ENCODE measurements at places on chromosomes 3 and 15. TPM values are rescaled to one million over a fixed set of nuclear protein-coding genes. Genes with fewer than 3 reads are reported as not detected.

- DNase-seq: no peak
Observed at GRCh38 chr3:8540456-8540855, 38.8 kb downstream of the LMCD1 start.

DNA sequence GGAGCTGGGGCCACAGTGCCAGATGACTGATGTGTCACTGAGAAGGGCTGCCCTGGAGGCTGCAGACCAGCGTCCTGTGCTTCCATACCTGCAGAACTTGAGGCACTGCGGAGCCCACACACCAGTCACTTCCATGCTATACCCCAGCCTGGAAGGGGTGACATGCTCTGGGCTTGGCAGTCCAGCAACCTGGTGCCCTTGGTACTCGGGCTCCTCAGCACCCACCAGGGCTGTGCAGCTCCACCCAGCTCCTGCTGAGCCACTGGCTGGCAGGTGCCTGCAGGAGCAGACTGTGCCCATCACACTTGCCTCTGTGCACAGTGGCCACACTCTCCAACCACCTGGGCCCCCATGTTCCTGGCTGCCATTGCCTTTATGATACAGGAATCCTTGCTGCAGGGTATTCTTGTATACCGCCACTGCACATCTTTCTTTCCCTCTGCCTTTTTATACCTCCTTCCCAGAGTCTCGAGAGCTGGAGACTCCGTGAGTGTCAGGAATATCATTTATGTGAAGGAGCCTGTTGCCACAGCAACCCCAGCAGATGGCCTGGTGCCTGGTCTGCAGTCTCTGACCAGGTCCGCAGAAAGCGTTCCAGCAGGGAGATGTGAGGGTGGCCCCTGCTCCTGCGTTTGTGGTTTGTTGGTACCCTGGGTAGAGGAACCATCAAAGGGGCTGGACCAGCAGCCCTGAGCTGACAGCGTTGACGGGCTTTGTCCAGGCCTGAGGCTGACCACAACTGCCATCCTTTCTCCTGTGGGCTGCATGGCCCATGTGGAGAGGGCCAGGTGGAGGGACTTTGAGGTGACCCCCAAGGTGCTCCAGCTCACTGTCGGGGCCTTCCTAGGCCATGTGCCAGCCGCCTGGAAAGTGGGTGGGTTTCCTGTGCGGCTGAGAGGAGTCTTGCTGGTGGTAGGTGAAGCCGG, 93.4 kb upstream of the PLXNA1 start:
- DNase-seq: no peak

GRCh38 chr15:70382009-70382749, 284.5 kb upstream of the TLE3 start:
- no peak for DNase-seq

- DNase-seq: no peak
Observed at GRCh38 chr3:30547716-30548115, 58.7 kb upstream of the TGFBR2 start.

GP5 gene
- total RNA-seq: not detected

IMPG2 gene
- not detected for total RNA-seq

GRCh38 chr15:72953306-72953705, 99.0 kb upstream of the NEO1 start:
- DNase-seq: no peak

IL17RD gene
- total RNA-seq: 0.29 TPM

GRCh38 chr3:171825222-171825828, 15.0 kb upstream of the PLD1 start:
- peak; percentile 89 for DNase-seq

GRCh38 chr3:108554229-108554628, 35.0 kb downstream of the CIP2A start:
- no peak for DNase-seq

- peak; percentile 50 for DNase-seq
Observed at GRCh38 chr3:132253262-132253878, 63.8 kb upstream of the ACP3 start.

DNA sequence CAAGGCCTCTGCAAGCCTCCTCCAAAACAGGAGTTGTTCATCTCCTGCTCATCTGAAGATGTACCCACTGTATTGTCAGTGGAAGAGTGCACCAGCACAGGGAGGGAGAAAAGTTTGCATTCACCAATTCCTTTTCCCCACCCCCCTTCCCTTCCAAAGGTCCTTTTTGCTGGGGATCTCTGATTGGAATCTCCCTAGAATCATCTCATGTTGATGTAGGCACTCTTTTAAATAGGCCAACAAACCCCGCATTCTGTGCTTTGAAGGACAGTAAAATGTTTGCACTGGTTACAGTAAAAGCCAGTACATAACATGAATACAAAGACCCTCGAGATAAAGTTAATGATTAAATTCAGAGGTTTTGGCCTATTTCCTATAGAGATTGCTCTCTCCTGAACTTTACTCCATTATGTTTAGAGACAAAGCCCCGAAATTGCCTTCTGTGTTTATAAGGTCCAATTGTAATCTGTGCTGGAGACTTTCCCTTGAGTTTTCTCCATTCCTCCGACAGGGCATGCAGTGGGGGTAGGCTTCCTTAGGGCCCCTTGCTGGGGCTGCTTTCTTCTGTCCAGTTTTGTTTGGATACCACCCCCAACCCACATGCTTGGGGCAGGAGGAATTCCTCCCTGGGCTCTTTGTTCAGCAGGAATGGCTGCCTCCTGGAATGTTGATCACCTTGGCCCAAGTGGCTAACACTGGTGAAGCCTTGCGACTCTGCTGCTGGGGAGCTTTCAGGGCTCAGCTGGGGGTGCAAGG, 22.5 kb downstream of the TRIM71 start:
- DNase-seq: no peak

VIPR1 gene
- total RNA-seq: 0.35 TPM

CTDSPL2 gene
- total RNA-seq: 49.7 TPM

DNA sequence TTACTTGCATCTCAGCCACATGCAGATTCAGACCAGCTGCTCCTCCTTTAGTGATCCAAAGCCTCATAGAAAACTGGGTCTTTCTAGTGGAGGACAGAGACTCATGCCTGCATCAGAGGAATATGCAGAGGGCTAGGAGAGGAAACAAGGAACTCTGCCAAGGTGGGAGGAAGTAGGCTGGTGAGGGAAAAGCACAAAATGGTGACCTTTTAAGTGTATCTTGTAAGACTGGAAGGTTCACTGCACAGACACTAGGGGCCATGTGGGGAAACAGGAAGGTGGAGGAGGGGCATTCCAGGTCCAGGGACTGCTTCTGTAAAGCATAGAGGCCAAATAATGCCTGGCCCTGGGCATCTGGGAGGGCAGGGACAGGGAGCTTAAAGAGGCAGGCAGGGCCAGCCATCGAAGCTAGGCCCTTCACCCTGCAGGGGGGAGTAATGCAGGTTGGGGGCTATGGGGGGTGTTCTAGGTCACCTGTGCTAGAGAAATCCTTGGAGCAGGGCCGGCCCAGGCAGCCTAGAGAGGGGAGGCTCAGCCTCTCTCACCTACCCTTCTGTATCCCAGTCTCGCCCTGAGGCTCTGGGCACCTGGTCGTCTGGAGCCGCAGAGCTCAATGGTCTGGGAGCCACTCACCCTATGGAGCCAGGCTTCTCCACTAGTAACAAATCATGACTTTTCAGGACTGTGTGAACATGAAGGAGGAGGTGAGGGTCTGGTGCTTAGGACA, 117.7 kb downstream of the DNAJB8 start:
- DNase-seq: no peak

GRCh38 chr3:49020330-49021212, 1.4 kb upstream of the NDUFAF3 start:
- no peak for DNase-seq

DNA sequence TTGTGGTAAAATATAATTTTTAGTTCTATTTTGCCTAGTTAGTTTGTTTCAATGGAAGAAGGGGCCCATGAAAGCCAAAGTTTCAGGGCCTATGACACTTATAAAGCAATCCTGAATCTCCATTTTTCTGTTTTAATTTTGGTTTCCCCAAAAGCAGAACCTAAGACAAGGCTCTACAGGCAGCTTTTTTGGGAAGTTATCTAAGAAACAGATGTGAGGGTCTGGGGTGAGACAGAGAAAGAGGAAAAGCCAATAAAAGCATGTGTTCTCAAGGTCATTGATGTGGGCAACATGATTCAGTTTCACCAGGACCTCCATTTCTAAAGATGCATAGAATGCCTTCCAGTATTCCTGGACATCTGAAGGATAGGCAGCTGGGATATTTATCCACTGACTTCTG, 598.5 kb downstream of the PDCD6IP start:
- DNase-seq: no peak

DUOX1 gene
- not detected for total RNA-seq

AVEN gene
- total RNA-seq: 16.5 TPM

DNA sequence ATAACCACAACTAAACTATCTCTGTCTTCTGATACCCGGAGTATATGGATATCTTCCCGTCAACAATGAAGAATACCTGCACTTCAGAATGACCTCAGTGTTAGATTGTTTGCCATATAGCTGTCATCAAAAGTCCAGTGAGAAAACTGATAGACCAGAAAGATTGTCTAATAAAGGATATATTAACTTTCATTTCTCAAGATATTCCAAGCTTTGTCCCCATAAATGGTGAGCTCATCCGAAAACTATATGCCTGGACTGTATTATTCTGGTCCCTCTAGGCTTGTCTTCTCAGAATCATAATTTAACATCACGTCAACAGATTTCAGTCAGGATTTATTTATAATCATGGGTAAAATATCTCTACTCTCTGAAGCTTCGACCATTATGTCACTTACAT, 100.5 kb downstream of the ATP8B4 start:
- no peak for DNase-seq

DNA sequence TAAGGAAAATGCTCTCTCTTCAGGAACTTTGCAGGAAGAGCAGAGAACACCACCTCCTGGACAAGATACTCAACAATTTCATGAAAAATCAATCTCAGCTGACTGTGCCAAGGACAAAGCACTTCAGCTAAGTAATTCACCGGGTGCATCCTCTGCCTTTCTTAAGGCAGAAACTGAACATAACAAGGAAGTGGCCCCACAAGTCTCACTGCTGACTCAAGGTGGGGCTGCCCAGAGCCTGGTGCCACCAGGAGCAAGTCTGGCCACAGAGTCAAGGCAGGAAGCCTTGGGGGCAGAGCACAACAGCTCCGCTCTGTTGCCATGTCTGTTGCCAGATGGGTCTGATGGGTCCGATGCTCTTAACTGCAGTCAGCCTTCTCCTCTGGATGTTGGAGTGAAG, 200.5 kb downstream of the AKAP13 start:
- no peak for DNase-seq

CDC25A gene
- total RNA-seq: 10.3 TPM

CYP1A1 gene
- total RNA-seq: not detected

DNA sequence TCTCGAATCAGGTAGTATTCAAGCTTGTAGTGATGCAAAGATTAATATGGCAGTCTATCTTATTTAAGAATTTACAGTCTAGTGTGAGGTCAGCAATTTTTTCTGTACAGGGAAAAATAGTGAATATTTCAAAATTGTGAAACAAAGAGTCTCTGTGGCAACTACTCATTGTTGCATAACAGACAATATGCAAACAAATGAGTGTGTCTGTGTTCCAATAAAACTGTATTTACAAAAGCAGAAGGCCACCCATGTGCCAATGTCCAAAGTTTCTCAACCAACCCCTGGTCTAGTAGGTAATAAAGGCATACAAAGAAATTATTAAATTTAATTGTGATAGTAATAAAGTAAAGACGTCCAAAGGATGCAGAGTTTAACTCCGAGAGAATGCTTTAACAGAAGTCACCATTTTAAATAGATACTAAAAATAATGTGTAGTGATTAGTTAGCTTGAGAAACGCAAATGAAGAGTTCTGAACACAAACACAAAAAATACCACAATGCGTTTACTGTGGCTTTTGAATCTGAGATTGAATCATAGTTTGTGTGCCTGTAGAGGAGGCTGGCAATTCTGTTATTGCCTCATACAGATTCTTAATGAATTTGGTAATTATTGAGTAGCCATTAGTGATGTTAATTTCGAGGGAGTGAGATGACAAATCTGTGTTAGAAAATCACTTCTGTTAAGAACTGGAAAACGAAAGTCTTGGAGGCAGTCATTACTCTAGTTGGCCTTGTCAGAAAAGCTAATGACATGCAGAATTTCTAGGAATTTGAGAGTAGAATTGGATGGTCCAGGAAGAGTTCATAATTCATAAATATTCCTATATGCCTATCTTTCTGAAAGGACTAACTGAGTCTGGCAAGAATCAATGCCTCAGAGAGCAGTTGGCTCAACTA, 48.7 kb downstream of the CADM2 start:
- DNase-seq: peak; percentile 41

DNA sequence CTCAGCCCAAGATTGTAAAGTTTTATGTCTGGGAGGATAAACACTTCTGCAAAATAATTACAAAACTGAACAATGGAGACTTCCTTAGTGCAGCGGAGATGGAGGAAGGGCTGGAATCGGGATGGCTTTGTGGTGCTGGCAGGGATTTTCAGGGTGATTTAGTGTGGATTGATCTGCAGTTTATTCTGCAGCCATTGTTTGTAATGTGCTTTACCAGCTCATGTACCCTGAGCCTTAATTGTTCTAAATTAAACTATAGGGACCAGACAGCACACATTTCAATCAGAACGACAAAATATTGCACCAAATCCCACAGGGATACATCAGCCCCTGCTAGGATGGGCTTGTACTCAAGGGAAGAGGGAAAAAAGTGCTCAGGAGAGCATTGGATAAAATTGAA, 103.2 kb upstream of the ONECUT1 start:
- DNase-seq: no peak

ABI3BP gene
- total RNA-seq: 1.3 TPM

P4HTM gene
- 43.0 TPM for total RNA-seq

- DNase-seq: no peak
Observed at GRCh38 chr15:87941606-87942005, 314.9 kb downstream of the NTRK3 start.

DNAJC17 gene
- 27.9 TPM for total RNA-seq

DNA sequence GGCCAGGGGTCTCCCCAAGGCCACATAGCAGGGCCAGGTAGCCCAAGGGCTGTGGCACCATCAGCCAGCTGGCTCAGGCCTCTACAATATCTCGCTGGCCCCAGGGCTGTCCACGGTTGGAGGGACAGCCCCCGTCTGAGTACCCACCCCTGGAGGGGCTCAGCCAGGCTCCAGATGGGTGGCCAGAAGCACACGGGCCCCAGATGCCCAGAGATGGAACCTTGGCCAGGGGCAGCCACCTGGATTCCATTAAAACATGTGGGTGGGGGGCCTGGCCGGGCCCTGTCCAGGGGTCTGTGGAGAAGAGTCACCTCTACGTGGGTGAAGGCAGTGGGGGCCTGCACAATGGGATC, 8.4 kb downstream of the CSPG4 start:
- no peak for DNase-seq

GRCh38 chr3:13894807-13895154, 14.9 kb upstream of the WNT7A start:
- DNase-seq: no peak

All from NCI-H460 (cell line).